ENCODE measurements at places on chromosomes 2 and 18.
A peak's percentile ranks its signal among the peaks of the same experiment; 100 is the strongest.

DNA sequence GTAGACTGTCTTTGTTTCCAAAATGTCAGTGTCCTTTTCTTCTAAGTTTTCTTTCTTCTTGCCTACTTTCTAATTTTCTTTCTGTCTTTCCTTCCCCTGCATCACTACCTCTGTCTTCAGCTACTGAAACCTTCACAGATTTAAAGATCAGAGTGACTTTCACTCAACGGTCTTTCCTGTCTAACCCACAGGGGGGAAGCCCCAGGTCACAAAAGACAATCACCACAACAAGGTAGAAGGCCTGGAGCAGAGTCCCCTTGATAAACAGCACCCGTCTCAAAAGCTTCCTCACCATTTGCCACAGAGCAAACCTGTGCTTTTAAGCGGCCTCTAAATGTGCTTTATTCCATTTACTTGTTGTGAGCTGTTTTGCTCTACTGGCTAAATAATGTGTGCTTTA is 665.4 kb downstream of the BCL11A start:
- DNase-seq, result no peak

DNA sequence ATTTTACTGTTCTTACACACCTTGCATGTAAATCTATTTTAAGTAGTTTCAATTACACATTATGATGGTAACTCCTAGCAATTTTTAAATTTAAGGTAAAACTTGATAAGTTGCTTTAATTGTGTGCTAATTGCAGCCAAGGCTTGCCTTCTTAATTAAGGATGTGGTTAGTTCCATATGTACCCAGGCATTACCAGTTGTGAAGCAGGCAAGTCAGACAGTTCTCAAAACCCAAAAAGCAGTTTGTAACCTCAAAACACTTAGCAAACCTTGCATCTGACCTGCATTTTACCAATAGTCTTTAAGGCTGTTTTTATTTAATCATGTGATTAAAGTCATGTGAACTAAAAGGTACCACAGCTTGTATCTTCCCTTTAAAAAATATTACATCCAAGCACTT is 1159.4 kb downstream of the DSC3 start:
- no peak for DNase-seq

- no peak for DNase-seq
Measured at GRCh38 chr18:1253827-1254226, 349.2 kb downstream of the ADCYAP1 start.

DNA sequence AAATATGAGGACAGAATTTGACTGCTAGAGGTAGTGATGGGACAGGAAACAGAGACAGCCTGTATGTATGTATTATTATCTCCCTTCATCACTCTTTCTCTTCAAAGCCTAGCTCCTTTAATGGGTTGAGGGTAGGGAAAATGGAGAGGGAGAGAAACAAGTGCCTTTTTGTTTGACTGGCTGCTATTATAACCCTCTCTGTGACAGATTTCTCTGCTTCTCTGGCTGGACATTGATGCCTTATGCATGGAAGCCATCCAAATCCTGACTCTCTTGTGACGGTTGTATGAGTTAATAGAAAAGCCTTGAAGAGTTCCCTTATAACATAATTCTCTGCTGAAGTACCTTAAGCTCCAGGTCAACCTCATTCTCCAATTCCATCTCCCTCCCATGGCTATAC is 118.5 kb upstream of the COL5A2 start:
- DNase-seq, result no peak

DNA sequence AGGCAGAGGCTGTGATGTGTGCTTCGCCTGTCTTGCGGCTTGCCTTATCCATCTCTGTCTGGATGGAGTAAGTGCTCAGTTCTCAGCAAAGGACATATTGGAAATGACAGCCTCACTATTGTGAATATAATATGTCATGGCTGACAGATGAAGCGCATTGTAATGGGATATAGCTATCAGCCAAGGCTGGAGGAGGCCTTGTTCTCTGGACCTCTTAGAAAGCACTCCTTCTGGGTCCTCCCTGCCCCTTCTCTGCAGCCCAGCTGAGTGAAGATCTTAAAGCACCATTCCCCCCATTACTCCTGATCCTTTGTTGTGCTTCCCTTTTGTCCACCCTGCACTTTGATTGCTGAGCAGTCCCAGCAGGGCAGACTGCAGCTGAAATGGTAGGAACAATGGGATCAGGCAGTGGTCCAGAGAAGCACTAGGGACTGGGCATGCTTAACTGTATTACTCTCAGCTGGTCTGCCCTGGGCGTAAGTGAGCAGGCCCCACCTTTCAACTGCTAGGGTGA is 265.3 kb downstream of the SETBP1 start:
- no peak for DNase-seq

- peak; percentile 58 for DNase-seq
Measured at GRCh38 chr2:120312860-120313694, 32.9 kb upstream of the INHBB start.

GRCh38 chr2:76316691-76317090 is 606.0 kb upstream of the GCFC2 start:
- no peak for DNase-seq

GRCh38 chr18:40868110-40868858 is 1086.8 kb upstream of the PIK3C3 start:
- DNase-seq, result no peak

DNA sequence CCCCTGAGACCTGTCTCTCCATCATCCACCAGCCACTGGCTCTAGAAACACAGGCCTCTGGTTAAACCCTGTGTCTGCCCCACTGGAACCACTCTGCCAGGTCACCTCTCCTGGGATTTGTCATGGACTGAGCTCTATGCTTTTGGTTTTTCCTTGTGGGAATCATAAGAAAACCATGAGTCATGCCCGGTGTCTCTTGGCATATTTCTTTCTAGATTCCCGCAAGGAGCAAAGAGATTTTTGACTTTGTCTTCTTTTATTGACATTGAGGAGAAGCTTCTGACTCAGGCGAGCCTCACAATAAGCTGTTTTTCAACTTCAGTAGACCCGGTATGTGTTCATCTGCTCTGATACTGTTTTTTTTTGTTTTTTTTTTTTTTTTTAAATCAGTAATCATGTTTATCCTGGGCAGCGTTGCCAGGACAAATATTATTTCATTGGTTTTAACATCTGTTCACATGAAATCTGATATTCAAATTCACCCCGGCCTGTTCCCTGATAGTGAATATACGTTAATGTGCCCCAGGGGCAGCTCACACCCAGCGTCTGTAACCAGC is 207.1 kb downstream of the ACKR3 start:
- DNase-seq, result no peak

DNA sequence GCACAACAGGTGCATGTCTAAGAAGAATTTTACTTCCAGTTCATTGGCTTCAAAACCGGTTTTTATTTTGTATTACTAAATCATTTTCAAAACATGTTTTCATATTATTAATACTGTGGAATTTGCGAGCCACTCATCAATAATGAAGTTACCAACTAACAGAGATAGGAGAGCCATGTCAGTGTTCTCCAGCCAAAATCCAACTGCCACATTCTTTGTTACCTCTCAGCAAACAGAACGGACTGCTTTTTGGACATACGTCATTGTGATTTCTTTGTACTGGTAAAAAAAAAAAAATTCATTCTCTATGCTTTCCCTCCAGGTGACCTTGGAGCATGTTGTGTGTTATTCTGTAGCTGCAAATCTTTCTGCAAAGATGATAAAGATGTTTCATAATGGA is 414.2 kb upstream of the MMADHC start:
- no peak for DNase-seq

DNA sequence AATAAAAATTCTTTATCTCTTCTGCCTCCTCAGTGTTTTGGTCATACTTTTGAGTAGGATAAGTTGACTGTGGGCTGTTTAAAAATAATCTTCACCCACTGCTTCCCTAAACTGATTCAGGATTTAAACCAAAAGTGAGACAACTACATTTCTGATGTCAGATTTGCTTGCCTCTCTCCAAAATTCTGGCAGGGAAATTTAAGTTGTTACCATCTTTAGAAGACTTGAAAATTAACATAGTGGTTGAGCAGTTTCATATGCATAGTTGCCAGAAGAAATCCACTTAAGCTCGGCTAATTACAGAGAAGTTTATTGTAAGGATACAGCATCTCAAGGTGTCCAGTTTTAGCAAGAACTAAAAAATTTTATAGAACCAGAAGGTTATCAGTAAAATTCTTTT is 57.0 kb downstream of the MAIP1 start:
- DNase-seq, result no peak

DNA sequence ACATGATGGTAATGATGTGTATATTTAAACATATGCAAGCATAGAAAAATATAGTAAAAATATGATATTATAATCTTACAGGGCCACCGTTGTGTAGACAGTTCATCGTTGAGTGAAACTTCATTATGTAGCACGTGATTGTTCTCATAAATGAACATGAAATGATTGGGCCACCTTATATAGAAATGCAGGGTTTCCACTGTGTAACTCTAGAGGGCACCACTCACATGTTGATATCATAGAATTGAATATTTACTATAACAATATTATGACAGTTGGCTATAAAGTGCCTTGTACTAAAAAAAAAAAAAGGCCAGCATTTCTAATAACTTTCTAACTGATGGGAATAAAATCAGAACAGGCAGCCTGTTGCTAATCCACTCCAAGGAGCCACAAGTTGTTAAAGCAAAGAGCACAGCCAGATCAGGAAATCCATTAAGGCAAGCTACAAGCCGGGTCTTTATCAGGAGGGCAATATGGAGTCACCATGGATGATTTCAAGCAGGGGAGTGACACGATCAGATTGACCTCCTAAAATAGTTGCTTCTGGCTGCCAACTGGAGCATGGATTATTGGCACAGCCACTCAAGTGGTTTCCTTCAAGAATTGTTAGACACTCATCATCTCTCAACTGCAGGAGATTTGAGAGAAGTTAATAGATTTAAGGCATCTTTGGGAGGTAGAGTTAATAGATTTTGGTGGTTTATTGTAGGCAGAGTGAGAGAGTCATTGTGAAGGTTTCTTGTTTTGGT is 16.7 kb downstream of the IL1F10 start:
- no peak for DNase-seq

GRCh38 chr2:151422917-151423439 is 13.3 kb downstream of the RIF1 start:
- no peak for DNase-seq

DNA sequence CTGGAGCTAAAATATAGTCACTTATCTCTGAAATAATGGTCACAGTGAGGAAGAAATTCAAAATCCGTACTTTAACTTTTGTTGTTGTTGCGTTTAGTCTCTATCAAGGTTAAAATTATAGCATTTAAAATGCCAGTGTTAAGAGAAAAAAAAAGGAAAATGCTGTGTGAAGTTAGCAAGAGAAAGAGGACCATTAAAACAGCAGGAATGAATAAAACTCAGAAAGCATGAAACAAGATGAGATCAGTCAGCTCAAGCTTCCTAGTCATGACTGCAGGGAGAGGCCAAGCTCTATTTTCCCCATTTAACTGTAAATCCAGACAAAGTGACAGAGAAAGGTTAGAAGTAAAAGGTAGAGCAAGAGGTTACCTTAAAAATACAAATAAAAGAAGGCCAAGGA is 281.7 kb upstream of the ATP5MC3 start:
- no peak for DNase-seq

- DNase-seq, result no peak
Measured at GRCh38 chr18:25235401-25236042, 116.4 kb downstream of the ZNF521 start.

- no peak for DNase-seq
Measured at GRCh38 chr18:49886891-49887764, 73.8 kb upstream of the ACAA2 start.

GRCh38 chr2:137020452-137021196 is 255.3 kb downstream of the THSD7B start:
- DNase-seq, result no peak

DNA sequence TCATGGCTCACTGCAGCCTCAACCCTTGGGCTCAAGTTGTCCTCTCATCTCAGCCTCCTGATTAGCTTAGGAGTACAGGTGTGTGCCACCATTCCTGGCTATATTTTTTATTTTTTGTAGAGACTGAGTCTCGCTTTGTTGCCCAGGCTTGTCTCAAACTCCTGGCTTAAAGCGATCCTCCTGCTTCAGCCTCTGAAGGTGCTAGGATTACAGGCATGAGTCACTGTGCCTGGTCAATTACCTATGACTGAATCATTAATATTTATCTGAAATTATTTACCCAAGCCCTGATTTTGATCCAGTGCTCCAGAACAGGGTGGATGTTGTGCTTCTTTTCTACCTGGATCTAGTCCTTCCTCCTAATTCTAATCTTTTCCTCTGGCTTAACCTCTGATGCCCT is 87.8 kb downstream of the MAP2 start:
- DNase-seq, result no peak

GRCh38 chr18:54033052-54033451 is 191.4 kb downstream of the MBD2 start:
- no peak for DNase-seq

DNA sequence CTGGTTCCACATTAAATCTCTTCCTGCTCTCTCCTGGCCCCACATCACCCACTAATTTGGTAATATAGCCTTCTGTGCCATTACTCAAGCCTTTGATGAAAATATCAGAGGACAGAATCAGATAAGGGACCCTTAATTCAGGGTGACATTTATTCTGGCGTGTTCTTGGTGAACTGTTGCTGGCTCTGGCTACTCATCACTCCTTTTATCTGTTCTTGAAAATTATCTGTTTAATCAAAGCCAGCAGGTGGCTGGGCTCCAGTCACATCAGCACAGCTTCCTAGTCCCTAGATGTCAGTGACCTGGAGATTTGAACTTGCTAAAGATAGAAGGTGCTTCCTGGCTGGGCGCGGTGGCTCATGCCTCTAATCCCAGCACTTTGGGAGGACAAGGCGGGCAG is 26.9 kb upstream of the SLC35F6 start:
- no peak for DNase-seq

DNA sequence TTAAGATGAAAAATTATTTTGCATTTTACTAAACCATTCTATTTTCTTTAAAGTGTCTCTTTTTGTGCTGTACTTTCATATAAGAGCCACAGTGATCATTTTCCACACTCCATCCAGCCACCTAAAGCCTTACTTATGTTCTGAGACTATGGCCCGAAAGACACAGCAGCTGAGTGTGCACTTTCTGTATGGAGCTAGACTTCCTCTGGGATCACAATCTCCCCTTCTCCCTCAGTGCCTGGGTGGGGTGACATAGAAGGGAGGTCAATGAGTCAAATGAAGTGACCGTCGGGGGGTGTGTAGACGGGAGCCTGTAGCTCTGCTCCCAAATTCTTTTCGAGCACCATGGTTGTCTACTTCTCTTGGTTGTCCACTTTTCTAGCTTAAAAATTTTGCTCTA is 97.8 kb upstream of the ARL4C start:
- no peak for DNase-seq

DNA sequence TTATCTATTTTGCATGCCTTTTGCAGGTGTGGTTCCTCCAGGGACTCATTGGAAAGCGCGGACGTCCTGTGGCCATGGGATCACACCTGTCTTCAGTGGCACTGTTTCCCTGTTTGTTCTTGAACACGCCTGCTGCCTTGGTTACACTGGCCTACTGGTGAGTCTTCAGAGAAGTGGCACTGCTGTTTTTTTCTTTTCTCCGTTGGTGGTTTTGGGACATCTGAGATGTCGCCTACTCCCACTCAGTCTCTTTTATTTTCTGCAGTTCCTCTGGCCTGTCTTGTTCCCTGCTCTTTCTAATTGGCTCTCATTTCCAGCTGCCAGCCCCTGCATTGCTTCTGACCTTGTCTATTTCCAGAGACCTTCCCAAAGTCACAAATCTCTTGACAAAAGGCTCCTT is 35.7 kb upstream of the POU3F3 start:
- DNase-seq, result no peak

GRCh38 chr2:64344999-64345576 is 108.9 kb upstream of the LGALSL start:
- DNase-seq, result no peak

Measured in 8988T (cell line).